ENCODE measurements at places on chromosomes 1 and 21. TPM values are rescaled to one million over a fixed set of nuclear protein-coding genes. Genes with fewer than 3 reads are reported as not detected.

FMO3 gene
- 0.64 TPM for total RNA-seq

GRCh38 chr1:9850442-9851162 is 26.8 kb upstream of the CLSTN1 start:
- DNase-seq, result no peak

DNA sequence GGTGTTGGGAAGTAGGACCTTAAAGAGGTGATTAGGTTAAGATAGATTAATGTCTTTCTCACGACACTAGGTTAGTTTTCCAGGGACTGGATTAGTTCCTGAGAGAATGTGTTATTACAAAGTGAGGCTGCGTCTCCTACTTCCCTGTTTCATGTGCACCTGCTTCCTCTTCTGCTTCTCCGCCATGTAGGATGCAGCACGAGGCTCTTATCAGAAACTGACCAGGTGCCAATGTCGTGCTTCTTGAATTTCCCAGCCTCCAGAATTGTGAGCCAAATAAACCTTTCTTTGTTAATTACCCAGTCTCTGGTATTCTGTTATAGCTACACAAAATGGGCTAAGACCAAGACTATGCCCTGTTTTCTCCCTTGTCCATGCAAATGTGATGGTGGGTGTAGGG is 152.2 kb upstream of the LMO4 start:
- DNase-seq, result no peak

GRCh38 chr1:237309595-237310118 is 267.7 kb downstream of the RYR2 start:
- no peak for DNase-seq

GRCh38 chr1:111720274-111720976 is 18.8 kb downstream of the INKA2 start:
- DNase-seq, result no peak

TCHHL1 gene
- total RNA-seq, result not detected

DNA sequence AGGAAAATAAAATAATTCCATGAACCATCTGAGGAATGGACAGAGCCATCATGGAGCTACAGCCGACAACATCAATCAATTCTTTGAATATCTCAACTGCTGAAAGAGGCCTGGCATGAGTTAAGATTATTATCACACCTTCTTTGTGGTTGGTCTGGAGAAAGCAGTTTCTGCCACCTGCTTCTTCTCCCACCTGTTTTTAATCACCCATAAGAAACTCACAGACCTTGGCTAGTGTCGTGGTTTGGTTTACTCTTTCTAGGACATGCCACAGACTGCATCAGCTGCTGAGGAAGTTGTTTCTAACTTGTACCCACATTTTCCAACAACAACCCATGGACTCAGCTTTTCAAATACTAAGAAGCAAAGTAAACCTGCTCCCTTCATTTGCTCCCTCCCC is 65.6 kb downstream of the NTPCR start:
- no peak for DNase-seq

RGS13 gene
- total RNA-seq, result not detected

DNA sequence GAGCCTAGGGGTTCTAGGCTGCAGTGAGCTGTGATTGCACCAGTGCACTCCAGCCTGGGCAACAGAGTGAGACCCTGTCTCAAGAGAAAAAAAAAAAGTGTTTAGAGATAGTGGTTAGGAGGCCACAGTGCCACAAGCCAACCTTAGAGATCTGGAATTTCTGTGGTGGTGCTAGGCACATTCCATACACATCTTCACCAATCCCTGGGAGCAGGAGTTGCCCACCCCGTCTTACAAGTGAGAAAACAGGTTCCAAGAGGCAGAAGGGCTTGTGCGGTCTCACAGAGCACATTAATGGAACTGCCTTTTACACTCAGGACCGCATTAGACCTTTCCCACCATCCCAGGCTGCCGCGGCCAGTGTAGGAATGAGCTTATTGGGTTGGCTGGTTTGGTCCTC is 93.2 kb downstream of the EPHB2 start:
- no peak for DNase-seq

DNA sequence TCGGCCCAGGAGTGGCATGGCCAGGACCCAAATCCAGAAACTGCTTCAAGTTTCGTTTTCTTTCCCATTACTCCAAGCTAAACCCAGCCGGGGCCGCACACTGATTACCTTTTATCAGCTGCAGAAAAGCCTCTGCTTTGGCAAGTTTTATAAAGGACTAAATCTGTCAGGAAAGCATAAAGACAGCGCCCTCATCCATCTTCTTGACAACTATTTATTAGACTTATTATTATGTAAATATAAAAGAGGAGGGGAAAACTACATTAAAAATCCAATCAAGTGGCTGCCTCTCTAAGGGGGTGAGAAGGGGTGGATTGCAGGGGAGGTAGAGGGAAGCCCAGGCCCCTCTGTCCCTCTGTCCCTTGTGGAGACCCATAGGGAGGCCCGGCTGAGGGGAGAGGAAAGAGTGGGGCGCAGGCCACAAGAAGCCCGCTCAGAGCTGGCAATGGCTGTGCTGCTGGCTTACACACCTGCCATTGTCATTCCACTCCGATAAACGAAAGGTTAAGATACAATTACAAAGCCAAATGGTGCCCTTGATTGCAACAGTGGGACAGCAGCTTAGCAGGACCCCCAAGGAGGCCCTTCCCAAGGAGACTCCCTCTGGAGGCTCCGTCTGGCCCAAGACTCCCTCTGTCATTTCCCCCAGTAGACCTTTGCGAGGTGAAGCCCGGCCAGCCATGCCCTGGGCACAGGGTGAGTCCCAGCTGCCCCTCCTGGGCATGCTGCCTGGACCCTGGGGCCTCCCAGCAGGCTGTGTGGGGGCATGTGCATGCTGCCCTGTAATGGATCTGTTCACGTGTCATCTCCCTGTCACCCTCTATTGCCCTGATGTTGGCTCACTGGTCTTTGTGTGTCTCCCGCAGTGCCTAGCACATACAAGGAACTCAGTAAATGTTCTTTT is 45.4 kb downstream of the KCND3 start:
- DNase-seq, result no peak

DNA sequence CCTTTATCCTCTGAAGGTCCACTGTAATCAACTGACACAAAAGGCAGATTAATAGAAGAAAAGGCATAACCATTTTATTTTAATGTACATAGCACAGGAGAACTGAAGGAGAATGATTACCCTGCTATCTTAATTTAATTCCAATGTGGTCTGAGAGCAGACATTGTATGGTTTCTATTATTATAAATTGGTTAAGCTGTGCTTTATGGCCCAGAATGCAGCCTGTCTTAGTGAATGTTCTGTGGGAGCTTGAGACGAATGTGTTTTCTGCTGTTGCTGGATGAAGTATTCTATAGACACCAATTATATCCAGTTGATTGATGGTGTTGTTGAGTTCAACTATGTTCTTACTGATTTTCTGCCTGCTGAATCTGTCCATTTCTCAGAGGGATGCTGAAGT is 25.0 kb upstream of the SLC2A1 start:
- no peak for DNase-seq

KCND3 gene
- total RNA-seq, result 1.3 TPM

OR2T12 gene
- total RNA-seq, result not detected

GRCh38 chr21:32233722-32234301 is 45.0 kb downstream of the MIS18A start:
- no peak for DNase-seq

TMIGD3 gene
- 0.43 TPM for total RNA-seq

DNA sequence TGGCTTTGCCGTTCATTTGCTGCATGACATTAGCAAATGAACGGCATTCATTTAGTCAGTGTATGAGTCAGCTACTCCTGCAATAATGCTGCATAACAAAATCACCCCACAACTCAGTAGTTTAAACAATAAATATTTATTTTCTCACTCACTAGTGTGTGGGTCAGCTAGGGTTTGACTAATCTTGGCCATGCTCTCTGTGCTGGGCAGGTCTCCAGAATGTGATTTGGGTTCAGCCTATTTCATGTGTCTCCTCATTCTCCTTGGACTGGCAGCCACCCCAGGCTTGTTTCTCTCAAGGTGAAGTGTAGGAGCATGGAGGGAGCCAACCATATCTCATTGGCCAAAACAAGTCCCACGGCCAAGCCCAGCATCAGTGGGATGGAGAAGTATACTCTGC is 104.3 kb downstream of the LACTBL1 start:
- DNase-seq, result no peak

THEM5 gene
- not detected for total RNA-seq

LPAR3 gene
- total RNA-seq, result 2.6 TPM

TPRG1L gene
- 20.3 TPM for total RNA-seq

CYYR1 gene
- not detected for total RNA-seq

CSMD2 gene
- total RNA-seq, result 3.0 TPM

NBPF4 gene
- total RNA-seq, result under 0.01 TPM

FLG gene
- total RNA-seq, result not detected

TRIM63 gene
- total RNA-seq, result not detected

DNA sequence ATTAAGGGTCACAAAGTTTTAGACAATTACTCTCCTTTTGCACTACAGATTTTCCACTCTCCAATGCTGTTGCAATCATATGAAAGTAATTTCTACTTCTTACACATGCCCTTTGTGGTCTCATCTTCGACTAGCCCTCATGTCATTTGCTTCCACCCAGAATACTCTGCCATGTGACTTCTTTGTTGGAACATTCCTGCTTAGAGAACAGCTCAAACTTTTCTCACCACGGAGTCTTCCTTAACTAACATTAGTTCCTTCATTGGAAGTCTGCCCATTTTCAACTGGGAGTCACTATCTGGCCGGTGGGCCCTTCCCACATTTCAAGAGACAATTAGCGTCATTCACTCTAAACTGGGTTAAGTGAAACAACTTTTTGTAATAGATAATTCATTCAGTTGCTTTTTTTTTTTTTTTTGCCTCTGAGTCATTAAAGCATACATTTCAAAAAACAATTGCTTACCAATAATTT is 142.6 kb upstream of the PALMD start:
- peak; percentile 78 for DNase-seq

- DNase-seq, result peak; percentile 92
These were observed 112.9 kb downstream of the ZBTB18 start for GRCh38 chr1:244163861-244164510.

DNA sequence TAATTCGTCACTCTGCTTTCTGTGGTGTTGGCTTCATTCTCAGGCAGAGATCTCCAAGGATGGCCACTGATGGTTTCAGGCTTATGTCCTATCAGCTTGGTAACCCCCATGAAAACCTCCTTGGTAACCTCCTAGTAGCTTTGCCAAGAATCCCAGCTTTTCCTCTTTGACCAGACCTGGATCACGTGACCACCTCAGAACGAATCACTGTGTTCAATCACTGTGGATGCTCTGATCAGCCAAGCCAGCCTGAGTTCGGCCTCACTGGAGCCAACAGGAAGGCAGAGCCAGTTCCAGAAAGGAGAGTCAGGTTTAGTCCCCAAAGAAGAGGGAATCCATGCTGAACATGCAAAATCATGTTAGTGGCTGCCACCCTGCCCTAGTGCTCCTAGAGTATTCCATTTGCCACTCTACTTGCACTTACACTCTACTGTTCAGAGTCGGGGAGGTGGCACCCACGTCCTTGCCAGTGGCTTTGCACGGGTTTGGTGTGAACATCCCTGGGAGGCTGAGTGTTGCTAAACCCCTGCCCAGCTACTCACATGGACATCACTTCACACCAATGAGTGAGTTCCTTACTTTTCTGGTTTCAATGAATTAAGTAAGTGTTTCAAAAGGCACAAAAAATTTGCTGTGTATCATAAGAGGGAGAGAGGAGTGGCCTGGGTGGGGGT is 33.5 kb upstream of the SSBP3 start:
- no peak for DNase-seq

DNA sequence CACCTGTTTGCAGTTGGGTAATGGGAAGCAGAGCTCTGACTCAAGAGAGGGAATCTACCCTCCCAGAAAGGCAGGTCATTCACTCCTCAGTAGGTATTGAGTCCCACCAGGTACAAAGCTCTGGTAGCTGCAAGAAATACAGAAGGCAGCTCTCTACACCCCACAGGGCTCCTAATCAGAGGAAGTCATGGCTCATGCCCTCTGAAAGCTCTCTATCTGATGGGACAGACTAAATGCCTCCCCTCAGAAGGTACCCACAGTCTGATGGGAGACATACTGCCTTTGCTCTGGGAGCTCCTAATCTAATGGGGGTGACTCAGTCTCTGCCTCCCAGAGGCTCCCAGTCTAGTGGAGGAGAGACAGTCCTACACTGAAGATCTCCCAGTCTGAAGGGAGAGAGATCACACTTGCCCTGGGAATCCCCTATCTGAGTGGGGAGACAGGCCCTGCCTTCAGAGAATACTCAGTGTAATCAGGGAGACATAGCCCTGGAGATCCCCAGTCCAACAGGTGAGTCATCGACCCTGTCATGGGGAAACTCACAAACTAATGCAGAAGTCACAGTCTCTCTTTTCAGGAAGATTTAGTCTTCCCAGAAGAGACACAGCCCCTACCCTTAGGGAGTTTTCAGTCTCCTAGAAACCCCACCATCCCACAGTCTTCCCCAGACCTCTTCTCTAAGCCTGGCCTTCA is 23.7 kb downstream of the CAMK1G start:
- DNase-seq, result no peak

- no peak for DNase-seq
These were observed 37.8 kb upstream of the SIPA1L2 start for GRCh38 chr1:232667778-232668165.

- no peak for DNase-seq
These were observed 220.5 kb downstream of the CAMTA1 start for GRCh38 chr1:7005762-7006161.

DNA sequence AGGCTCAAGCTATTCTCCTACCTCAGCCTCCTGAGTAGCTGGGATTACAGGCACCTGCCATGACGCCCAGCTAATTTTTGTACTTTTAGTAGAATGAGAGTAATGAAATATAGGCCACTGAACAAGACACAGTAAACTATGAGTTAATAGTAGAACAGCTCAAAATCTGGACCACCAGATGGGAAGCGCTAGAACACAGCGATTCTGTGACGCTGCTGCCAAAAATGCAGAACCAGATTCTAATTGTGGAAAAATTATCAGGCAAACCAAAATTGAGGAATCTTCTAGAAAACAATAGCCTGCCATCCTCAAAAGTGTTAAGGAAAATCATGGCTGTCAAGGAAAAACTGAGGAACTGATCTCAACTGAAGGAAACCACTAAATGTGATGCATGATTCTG is 111.4 kb upstream of the TIAM1 start:
- DNase-seq, result no peak

- no peak for DNase-seq
These were observed 192.3 kb downstream of the PRDM16 start for GRCh38 chr1:3261007-3261968.

LORICRIN gene
- not detected for total RNA-seq

GRCh38 chr21:16476056-16476825 is 746.5 kb downstream of the USP25 start:
- peak; percentile 33 for DNase-seq

- peak; percentile 50 for DNase-seq
These were observed 90.5 kb downstream of the GDAP2 start for GRCh38 chr1:117838911-117839310.

DNA sequence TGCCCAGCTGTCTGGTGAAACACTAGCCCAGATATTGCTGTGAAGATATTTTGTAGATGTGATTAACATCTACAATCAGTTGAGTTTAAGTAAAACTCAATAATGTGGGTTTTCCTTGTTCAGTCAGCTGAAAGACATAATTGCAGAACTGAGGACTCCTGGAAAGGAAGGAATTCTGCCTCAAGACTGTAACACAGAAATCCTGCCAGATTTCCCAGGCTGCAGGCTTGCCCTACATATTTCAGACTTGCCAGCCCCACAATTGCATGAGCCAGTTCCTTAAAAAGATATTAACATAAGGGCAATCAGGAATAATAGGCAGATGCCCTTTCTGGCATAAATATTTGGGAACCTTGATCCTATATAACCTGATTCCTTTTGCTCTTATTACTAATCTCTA is 14.2 kb upstream of the NIBAN1 start:
- DNase-seq, result no peak
